ENCODE measurements at places on chromosomes 1 and 21. TPM values are rescaled to one million over a fixed set of nuclear protein-coding genes. Genes with fewer than 3 reads are reported as not detected.

DNA sequence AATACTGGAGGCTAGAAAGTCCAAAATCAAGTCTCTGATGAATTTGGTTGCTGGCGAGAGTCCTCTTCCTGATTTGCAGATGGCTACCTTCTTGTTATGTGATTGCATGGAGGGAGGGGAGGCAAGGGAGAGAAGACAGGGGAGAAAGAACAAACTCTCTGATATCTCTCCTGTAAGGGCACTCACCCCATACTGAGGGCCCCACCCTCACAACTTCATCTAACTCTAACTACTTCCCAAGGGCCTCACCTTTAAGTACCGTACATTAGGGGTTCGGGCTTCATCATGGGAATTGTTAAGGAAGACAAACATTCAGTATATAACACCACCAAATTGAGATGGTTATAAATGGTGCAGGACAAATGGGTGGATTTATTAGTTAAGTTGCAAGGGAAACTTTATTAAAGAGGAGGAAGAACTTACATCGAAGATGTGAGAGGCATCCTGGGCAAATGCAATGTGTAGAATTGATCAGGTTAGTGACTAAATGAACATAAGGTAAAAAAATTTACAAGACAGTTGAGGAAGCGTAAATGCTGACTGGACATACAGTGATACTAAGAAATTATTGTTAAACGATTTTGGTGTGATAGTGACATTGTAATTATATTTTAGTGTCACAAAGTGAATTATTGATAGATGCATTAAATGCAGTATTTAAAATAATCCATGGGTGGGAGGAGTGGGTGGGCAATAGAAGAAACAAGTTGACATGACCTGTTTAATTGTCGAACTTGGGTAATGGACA, 10.6 kb downstream of the OR2B11 start:
- H3K27ac ChIP-seq: no peak overlapping the region
- DNase-seq: no peak
- H3K36me3 ChIP-seq: no peaks in the 10 kb centered on the region
- no peak overlapping the region for H3K4me3 ChIP-seq
- no peaks in the 10 kb centered on the region for H3K27me3 ChIP-seq
- no peaks in the 10 kb centered on the region for H3K4me1 ChIP-seq

- H3K27ac ChIP-seq: no peak overlapping the region
- no peaks in the 10 kb centered on the region for H3K36me3 ChIP-seq
- no peak overlapping the region for H3K4me3 ChIP-seq
- H3K4me1 ChIP-seq: no peaks in the 10 kb centered on the region
- H3K27me3 ChIP-seq: no peaks in the 10 kb centered on the region
Measured at GRCh38 chr1:199202331-199202730, 563.5 kb downstream of the PTPRC start.

AMY1B gene
- not detected for total RNA-seq

GRCh38 chr1:175314300-175314699, 121.7 kb upstream of the KIAA0040 start:
- H3K27ac ChIP-seq: no peak overlapping the region
- no peaks in the 10 kb centered on the region for H3K4me1 ChIP-seq
- DNase-seq: no peak
- no peak overlapping the region for H3K4me3 ChIP-seq

C1orf116 gene
- under 0.01 TPM for total RNA-seq

GRCh38 chr1:37028981-37029617, 5.2 kb downstream of the GRIK3 start:
- H3K36me3 ChIP-seq: no peaks in the 10 kb centered on the region
- no peaks in the 10 kb centered on the region for H3K4me1 ChIP-seq
- no peak for DNase-seq
- H3K27me3 ChIP-seq: peaks cover 21% of the 10 kb centered on the region
- no peak overlapping the region for H3K4me3 ChIP-seq
- H3K27ac ChIP-seq: no peak overlapping the region

- no peak overlapping the region for H3K27ac ChIP-seq
- H3K4me3 ChIP-seq: no peak overlapping the region
- H3K27me3 ChIP-seq: peaks cover 50% of the 10 kb centered on the region
- no peaks in the 10 kb centered on the region for H3K4me1 ChIP-seq
Measured at GRCh38 chr1:54685335-54685905, 30.2 kb upstream of the TTC4 start.

DNA sequence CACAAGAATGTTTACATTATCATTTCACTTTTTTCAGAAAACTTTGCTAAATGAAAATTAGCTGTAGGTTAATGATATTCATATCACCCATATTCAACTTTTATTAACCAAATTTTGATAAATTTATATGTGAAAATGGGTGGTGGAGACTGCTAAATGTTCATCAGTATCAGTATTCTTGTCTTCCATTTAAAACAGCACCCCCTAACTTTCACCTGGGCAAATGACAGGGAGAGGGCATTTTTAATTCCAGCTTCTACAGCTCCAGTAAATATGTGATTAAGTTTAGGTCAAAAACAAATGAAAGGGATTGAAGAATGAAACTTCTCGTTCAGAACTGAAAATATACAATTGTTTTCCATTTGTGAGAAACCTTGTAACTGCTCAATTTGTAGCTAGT, 722.2 kb downstream of the KCNT2 start:
- no peaks in the 10 kb centered on the region for H3K4me1 ChIP-seq
- DNase-seq: no peak
- no peaks in the 10 kb centered on the region for H3K36me3 ChIP-seq
- no peak overlapping the region for H3K4me3 ChIP-seq
- H3K27me3 ChIP-seq: no peaks in the 10 kb centered on the region
- H3K27ac ChIP-seq: no peak overlapping the region

All from IMR-90 (cell line).